ENCODE measurements at places on chromosomes 1 and 21.

DNA sequence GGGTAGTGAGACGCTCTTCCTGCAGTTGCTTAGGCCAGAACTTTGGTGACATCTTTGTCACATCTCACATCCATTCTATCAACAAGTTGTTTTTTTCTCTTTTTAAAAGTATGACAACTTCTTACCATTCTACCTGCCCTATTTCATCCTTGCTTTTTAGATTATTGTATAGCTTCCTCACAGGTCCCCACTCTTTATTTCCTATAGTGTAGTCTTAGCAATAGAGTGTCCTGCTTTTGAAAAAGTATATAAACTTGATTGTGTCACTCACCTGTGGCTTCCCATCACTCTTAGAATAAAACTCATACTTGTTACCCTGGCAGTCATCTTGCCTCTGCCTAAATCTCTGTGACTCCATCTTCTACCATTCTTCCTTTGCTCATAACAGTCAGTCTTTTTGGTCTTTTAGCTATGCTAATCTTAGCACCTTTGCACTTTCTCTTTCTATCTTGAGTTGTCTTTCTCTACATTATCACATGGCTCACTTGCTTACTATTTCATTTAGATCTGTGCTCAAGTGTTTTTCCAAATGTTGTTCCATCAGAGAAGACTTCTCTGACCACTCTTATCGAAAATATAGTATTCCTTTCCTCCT is 9.5 kb downstream of the CDC73 start:
- DNase-seq, result no peak

- no peak for DNase-seq
Observed at GRCh38 chr1:78143152-78143551, 97.4 kb downstream of the GIPC2 start.

DNA sequence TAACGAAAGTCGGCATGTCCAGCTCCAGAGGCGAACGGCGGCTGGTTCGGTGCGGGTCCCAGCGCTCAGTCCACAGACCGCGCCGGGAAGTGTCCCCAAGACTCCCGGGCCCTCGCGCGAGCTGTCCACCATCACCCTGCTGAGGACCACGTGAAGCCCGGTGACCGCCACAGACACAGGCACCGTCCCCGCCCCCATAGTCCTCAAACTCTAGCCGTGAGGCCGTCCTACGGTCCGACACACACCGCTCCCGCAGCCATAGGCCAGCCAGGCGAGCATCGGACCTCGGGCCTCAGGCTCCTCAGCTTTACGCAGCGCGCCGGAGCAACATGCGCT is 535 bp downstream of the SETD4 start:
- DNase-seq, result no peak

- DNase-seq, result no peak
Observed at GRCh38 chr1:113205980-113206766, 133.2 kb downstream of the LRIG2 start.

DNA sequence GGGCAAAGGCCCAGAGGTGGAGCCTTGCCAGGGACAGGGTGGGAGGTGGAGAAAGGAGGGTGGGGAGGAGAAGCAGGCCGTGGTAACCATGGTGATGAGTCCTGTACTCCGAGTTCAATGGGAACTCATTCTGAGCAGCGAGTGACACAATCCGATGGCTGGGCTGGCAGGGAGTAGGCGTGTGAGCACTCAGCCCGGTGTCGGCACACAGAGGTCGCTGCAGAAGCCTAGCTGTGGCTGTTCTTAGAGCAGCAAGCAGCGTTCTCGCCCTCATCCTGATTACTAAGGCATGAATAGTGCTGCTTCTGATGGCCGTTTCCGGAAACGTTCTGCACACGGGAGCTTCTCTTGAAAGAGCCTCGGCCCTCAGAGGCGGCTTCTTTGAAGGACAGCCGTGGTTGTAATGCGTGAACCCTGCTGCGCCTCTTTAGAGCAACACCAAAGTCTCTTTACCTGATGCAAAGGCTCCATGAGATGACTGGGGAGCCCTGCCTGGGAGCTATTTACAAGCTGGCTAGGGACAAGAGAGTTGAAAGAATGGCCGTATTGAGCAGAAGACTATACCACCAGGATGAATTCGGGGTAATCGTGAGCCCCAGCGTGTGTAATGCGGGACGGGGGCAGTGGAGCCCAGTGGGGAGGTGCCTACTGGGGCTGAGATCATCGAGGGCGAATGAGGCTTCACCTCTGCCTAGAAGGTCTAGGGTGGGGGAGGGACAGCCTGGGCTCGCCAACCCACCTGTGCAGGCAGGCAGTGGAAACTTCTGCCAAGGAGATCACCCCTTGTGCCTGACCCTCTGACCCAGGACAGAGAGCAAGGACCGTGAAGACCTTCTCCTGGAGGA is 72.8 kb upstream of the PAX7 start:
- DNase-seq, result no peak

DNA sequence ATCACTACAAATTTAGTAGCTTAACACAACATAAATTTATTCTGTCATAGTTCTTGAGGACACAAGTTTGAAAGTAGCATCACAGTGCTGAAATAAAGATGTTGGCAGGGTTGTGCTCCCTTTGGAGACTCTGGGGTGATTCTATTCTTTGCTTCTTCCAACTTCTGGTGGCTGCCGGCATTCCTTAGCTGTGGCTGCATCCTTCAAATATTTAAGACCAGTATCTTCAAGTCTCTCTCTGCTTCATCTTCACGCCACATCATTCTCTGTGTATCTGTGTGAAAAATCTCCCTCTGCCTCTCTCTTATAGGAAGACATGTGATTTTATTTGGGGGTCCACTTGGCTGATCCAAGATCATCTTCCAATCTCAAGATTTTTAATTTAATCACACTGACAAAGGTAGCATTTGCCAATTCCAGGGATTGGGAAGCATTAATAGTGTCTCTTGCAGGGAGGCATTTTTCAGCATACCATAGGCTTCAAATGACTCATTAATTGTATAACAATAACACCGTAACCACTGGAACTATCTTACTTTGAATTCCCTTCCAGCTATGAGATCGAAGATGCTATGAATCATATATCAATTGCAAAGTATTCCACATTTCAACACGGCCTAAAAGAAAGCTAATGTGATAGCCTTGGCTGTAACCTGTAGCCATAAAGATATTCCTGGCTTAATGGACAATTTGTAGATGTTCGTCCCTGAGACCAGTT is 74.6 kb downstream of the DPT start:
- DNase-seq, result no peak

DNA sequence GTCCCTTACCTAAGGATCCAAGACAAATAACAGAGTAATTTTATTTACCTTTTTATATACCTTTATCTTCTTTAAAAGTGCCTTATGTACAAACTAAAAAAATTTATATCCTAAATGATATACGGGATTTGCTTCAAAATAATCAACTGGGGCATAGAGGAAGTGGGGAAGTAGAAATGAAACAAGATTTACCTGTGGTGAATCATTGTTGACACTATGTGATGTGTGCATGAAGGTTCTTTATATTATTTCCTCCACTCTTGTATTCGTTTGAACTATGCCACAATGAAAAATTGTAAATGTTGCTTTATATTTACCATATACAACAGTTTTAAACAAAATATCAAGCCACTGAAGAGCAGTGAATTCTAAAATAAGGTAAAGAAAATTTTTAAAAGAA is 13.0 kb downstream of the RGS7 start:
- no peak for DNase-seq

DNA sequence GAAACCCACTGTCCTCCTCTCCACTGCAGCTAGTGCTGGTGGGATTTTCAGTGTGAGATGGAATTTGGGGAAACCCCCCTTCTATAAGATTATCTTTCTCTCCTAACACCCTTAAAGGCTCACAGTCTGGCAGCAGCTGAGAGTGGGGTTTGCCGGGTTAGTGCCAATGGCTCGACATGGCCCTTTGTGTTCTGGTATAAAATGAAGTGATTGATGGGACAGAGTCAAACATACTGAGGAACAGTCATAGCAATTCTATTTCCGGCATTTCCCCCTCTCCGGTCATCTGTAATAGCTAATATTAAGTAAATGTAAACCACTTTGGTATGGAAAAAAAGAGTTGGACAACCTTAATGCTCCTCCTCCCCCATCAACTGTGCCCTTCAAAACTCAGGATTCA is 37.6 kb downstream of the TFF3 start:
- DNase-seq, result no peak

DNA sequence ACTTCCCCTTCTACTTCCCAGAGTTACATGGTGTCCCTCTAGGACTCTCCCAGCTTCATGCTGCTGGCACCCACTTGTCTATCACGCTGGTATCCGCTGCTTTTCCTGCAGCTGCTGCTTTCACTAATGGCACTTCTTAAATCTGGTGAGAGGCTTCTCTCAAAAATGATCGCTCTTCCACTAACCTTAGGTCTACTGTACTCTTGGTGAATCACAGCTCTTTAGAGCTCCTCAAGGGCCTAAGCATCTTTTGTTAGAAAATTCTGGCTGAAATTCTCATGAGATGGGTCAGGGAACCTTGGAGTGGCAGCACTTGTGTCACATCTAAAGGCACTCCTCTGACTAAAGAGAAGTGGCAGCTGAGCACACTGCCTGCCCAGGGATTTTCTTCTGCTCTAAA is 32.1 kb downstream of the ZMYND12 start:
- no peak for DNase-seq

GRCh38 chr1:197638316-197638715 is 137.0 kb downstream of the DENND1B start:
- no peak for DNase-seq

- no peak for DNase-seq
Observed at GRCh38 chr1:230392920-230393521, 33.1 kb downstream of the PGBD5 start.

DNA sequence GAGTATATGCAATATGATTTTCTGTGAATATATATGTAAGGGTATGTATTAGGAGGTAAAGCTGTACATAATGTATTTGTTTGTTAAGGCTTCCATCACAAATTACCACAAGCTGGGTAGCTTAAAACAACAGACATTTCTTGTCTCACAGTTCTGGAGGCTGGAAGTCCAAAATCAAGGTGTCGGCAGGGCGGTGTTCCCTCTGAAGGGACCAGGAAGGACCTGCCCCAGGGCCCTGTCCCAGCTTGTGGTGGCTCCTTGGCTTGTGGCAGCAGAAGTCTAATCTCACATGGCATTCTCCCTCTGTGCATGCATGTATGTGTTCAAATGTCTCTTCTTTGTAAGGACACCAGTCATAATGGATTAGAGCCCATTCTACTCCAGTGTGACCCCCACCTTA is 17.1 kb downstream of the TRIM67 start:
- no peak for DNase-seq

- no peak for DNase-seq
Observed at GRCh38 chr1:33030575-33030974, 6.1 kb downstream of the AK2 start.

DNA sequence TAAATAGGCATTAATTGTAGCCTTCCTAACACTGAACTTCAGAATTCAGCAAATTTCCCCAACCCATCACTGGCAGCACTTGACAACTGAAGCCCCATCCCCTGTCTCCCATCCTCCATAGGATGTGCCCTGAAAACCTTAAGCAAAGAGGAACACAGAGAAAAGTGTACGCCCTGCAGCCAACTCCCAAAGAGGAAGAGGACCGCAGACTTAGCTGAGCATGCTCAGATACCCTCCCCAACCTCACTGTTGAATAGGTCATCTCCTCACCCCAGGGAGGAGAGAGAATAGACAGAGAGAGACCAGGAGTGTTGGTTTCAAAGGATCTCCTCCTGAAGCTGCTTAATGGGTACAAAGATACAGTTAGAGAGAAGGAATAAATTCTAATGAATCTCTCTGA is 50.5 kb downstream of the CD2 start:
- DNase-seq, result no peak

DNA sequence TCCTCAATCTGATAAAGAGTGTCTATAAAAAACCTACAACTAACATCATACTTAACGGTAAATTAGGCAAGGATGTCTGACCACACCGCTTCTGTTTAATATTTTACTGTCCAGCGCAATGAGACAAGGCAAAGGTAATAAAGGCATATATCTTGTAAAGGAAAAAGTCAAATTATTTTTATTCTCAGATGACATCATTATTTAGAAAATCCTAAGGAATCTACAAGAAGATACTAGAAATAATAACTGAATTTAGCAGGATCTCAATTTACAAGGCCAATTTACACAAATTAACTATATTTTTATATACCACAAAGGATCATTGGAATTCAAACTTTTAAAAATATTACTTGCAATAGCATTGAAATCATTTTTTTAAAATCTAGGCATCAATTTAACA is 29.4 kb downstream of the GJA4 start:
- no peak for DNase-seq

All from non-pigmented ciliary epithelial cell (primary cell).